ENCODE measurements at places on chromosomes 1 and 21.

- no peak for DNase-seq
Observed at GRCh38 chr1:117650840-117651568, 45.2 kb downstream of the TENT5C start.

DNA sequence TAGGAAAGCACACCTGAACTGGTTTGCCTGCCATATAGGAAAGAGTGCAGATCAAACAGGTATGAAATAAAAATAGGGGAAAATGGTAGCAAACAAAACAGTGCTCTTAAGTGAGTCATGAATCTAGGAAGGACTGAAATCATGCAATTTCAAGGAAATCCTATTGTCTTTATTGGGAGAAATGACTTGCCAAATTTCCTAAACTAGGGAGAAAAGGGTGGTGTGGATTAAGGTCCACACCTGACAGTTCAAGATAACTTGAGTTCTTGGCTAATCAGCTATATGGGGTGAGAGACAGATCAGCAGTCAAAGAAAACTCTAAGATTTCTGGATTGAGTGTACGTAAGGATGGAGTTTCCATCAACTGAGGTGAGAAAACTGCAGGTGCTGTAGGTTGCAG, 101.1 kb downstream of the PRKAB2 start:
- DNase-seq, result no peak

DNA sequence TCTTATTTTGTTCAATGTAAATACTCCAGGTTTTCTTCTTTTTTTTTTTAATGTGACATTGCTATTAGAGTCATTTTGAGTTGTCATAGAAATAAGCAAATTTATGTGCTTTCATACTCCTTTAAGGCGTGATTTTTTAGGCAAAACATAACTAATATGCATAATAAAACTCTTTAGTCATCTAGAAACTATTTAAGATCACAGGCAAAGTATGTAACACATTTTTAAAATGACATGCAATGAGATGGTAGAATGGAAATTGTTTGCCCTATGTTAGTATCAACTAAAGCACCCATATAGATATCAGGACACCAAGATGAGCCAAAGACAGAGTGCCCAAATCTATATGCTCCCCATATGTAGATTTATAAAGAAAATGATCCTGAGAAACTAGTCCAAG, 41.5 kb upstream of the SGIP1 start:
- DNase-seq, result no peak

GRCh38 chr1:23904748-23905357, 8.3 kb downstream of the CNR2 start:
- DNase-seq, result no peak

DNA sequence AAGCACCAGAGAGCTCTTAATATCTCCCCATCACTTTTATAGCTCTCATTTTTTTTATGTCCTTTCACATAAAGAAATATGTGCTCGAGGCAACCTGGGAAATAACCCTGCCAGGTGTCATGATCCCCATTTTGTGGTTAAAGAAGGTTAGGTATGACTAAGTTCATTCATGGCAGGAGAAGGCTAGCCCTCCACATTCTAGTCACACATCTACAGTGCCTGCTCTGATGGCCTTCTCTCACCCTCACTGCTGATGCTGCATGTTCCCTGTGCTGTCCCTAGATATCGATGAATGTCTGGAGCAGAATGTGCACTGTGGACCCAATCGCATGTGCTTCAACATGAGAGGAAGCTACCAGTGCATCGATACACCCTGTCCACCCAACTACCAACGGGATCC, 187.5 kb downstream of the TPR start:
- no peak for DNase-seq

- no peak for DNase-seq
Observed at GRCh38 chr1:231550448-231550781, 21.9 kb downstream of the TSNAX start.

DNA sequence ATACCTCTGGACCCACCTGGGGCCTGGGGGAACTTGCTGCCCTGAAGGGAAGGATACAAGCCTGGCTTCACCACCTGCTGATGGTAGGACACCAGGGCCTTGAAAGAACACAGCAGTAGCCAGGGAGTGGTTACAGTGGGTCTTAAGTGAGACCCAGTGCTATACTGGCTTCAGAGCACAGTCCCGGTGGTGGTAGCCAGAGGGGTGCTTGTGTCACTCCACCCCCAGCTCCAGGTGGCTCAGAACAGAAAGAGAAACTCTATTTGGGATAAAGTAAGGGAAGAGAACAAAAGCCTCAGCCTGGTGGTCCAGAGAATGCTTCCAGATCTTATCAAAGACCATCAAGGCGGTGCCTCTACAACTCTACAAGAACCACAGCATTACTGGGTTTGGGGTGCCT, 37.2 kb downstream of the VAV3 start:
- DNase-seq, result no peak

DNA sequence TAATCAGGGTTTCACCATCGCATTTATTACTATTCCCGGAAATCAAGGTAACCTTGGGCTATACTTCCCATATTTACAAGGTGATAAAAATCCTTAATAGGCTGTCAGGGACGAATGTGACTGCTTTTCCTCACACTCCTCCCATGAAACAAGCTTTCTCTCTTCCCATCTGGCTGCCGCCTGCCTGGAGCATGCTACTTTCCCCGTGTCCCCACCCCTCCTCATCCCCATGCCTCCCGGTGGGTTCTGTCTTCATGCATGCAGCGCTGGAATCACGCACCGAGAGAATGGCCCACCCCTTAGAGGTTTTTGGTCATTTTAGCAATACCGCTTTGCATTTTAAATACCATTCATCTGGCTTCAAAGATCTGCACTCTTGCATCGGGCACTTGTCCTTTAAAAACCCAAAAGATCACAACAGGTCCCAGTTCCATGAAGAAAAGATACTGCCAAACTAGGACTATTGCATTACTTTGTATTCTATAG, 339.1 kb downstream of the NTNG1 start:
- no peak for DNase-seq

DNA sequence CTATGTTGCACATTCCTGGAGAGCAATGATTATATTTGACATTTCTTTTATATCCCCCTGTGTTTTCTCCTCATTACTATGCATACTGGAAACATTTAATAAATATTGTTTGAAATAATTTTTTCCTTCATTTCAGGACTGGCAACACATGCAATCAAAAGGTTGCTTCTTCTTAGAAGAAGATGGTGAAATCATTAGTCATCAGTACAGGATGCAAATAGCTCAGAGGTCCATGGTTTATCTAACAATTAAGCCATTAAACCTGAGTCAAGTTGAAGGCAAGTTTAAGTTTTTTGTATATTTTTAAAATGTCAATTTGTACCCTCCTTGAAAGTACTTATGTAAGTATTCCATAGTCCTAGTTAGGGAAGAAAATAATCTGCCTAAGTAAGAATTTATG, 22.5 kb downstream of the EFCAB7 start:
- DNase-seq, result no peak

DNA sequence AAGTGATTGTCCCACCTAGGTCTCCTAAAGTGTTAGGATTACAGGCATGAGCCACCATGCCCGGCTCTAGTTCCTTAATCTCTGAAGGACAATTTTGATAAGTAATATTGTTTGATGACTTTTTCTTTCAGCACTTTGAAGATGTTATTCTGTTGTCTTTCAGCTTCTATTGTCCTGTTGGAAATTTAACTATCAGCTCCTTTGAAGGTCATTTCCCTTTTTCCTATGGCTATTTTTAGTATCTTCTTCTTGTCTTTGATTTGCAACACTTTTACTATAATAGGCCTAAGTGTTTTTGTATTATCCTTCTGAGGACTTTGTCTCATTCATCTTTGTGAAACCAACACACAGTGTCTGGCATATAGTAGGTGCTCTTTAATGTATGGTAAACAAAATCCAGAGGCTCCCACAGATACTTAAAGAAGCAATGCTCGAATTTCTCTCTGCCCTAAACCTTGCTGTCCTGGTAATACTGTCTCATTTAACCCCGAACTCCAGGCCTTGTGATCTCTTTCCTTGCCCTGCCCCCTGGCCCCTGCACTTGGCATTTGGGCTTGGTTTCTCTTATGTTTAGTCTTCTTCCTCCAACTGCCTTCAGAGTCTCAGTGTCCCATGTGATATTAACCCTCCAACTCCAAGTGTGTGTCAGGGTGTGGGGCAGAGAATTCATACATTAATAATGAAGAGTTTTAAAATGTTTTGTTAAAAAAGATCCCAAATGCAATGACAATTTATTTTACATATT, 19.0 kb upstream of the AGO1 start:
- no peak for DNase-seq

- DNase-seq, result no peak
Observed at GRCh38 chr1:22791831-22792347, 81.2 kb downstream of the EPHB2 start.

- no peak for DNase-seq
Observed at GRCh38 chr1:44347280-44347679, 7.8 kb downstream of the ERI3 start.

DNA sequence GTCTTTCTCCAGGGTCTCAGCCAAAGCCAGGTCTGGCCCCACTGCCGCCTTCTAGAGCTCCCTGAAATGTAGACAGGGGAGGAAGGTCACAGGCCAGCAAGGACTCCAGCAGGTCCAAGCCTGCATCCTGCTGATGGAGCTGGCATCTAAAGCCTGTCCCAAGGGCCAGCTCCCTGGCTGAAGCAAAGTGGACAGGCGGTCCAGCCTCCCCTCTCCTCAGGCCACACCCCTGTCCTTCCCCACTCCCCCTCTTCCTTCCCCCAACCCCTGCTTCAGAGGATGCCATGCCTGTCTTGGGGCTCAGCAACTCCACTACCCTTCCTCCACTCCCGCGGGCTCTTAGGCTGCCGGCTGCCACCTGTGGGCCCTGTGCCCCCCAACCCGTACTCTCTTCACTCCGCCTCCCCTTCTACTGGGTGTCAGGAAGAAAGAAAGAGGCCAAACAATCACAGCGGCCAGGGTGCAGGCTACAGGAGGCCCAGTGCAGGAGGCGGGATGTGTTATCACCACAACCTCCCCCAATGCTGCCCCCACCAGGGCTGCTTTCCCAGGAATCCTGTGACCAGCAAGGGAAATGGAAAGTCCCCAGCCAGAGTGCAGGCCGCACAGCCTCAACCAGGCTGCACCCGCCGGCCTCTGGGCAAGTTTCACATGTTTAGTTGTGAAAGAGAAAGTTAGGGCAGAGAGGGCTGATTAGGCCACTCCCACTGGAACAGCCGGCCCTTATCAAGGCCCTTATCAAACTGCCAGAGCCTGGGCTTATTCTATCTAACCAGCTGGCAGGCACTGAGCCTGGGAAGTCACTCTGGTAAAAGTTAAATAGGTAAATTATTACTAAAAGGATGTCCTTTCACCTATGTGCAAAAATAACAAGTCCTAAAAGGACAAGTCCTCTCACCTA, 34.1 kb downstream of the ACOT7 start:
- DNase-seq, result no peak

- no peak for DNase-seq
Observed at GRCh38 chr1:33710967-33711366, 152.9 kb upstream of the HMGB4 start.

DNA sequence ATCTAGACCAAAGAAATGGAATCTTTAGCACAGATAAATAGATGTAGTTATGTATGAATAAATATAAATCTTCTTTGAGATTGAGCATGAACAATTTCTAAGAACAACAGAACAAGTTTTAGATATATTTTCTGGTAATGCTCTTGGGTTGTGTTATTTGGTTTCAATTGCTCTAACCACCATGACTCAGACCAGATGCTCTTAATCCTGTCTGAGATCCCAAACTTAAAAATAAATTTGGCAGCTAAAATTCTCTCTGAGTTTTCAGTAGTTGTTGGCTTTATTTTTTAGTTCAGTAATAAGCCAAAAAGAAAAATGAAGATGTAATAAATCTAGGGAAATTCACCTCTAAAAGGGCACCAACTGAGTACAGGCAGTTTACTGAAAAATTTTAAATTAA, 1693.4 kb downstream of the NCAM2 start:
- DNase-seq, result no peak

DNA sequence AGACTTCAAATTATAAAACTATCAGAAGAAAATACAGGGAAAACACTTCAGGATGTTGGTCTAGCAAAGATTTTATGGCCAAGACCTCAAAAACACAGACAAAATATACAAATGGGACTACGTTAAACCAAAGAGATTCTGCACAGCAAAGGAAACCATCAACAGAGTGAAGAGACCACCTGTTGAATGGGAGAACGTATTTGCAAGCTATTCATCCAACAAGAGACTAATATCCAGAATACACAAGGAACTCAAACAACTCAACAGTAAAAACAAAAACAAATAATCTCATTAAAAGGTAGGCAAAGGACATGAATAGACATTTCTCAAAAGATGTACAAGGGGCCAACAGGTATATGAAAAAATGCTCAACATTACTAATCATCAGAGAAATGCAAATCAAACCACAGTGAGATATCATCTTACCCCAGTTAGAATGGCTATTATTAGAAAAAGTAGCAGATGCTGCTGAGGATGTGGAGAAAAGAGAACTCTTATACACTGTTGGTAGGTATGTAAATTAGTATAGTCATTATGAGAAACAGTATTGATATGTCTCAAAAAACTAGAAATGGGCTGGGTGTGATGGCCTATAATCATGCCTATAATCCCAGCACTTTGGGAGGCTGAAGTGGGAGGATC, 112.6 kb downstream of the LRIG2 start:
- DNase-seq, result no peak

DNA sequence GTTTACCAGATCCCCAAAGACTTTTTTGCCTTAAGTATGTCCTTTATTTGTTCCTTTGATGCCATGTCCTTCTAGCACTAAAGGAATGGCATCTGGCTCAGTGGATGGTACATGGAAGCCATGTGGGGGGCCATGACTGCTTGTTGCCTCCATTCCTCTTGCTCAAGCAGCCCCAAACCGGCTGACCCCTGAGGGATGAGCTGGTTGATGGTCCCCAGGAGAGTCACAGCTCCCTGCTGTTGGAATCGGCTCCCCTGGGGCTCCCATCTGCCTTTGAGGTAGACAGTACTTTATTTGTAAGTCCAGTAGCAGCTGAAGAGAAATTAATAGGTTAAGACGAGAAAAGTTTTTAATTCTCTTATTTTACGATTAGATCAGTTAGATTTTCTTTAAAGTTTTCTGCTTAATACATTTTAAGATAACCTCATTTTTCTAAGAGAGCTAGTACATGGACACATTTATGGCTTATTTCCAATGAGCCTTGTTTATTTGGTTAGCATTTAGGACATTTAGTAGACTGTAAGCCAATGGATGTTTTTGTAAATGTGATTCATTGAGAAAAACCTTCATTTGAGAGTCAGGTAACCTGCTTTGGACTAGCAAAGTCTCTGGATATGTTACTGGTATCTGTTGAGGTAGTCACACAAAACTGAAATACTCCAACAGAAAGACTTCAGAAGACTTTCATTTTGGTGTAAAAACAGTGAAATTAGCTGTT, 88.2 kb downstream of the CAMTA1 start:
- DNase-seq, result no peak

GRCh38 chr1:234619071-234619480, 9.1 kb upstream of the IRF2BP2 start:
- no peak for DNase-seq
